ENCODE measurements at places on chromosomes 2 and 18. TPM values are rescaled to one million over a fixed set of nuclear protein-coding genes. Genes with fewer than 3 reads are reported as not detected.

GRCh38 chr2:186947516-186947915 is 98.5 kb upstream of the ZSWIM2 start:
- no peaks in the 10 kb centered on the region for H3K27me3 ChIP-seq
- H3K27ac ChIP-seq: no peak overlapping the region
- DNase-seq: no peak
- no peak overlapping the region for H3K4me3 ChIP-seq
- no peaks in the 10 kb centered on the region for H3K36me3 ChIP-seq
- no peaks in the 10 kb centered on the region for H3K4me1 ChIP-seq

PPP1R1C gene
- total RNA-seq: 13.6 TPM

DNA sequence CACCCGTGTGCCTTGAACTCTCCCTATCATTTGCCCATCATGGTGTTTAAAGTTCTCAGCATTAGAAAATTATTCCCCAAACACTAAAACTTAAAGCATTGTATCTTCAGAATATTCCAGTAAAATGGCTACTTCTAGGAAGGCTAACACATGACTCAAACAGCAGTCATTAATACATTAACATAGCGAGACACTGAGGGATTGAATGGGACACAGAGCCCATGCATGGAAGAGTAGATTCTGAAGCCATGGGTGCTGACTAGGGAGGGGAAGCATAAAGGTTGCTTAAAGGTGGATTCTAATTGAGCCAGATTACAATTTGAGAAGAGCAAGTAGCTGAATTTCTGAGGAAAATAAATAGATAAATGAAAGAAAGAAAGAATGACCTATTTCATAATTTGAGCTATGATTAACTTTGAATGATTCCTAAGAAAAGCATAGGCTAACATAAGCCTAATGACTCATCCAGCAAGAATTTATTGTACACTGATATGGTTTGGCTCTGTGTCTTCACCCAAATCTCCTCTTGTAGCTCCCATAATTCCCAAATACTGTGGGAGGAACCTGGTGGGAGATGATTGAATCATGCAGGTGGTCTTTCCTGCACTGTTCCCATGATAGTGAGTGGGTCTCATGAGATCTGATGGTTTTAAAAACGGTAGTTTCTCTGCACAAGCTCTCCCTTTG is 79.8 kb upstream of the PIK3C3 start:
- no peak overlapping the region for H3K4me3 ChIP-seq
- no peak for DNase-seq
- no peak overlapping the region for H3K27ac ChIP-seq
- no peaks in the 10 kb centered on the region for H3K27me3 ChIP-seq

- H3K4me3 ChIP-seq: no peak overlapping the region
- no peak overlapping the region for H3K27ac ChIP-seq
- H3K36me3 ChIP-seq: no peaks in the 10 kb centered on the region
- H3K27me3 ChIP-seq: no peaks in the 10 kb centered on the region
These were observed 185.3 kb downstream of the LRATD1 start for GRCh38 chr2:14817848-14818247.
